ENCODE measurements at places on chromosomes 6 and 20.
A peak's percentile ranks its signal among the peaks of the same experiment; 100 is the strongest.

DNA sequence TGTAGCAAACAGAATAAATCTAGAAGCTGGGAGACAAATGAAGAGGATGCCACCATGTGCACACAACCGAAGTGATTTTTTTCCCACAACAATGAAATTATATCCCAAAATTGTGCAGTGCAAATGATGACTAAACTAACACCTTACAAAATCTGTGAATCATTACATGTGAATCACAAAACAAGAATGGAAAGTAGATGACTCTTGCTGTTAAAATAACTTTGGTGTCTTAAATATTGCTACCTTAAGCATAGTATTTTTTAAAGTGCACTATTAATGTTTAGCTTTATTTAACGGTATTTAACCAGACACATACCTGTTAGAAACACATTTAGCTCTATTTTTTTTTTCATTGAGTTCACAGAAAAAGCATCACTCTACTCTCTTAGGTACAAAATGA, 190.8 kb downstream of the TBC1D32 start:
- no peak for DNase-seq

GRCh38 chr6:41199552-41200246, 1.2 kb downstream of the TREML2 start:
- DNase-seq, result no peak

GRCh38 chr6:137342607-137343190, 123.5 kb upstream of the IFNGR1 start:
- no peak for DNase-seq

GRCh38 chr20:47799116-47799715, 13.9 kb upstream of the SULF2 start:
- no peak for DNase-seq

DNA sequence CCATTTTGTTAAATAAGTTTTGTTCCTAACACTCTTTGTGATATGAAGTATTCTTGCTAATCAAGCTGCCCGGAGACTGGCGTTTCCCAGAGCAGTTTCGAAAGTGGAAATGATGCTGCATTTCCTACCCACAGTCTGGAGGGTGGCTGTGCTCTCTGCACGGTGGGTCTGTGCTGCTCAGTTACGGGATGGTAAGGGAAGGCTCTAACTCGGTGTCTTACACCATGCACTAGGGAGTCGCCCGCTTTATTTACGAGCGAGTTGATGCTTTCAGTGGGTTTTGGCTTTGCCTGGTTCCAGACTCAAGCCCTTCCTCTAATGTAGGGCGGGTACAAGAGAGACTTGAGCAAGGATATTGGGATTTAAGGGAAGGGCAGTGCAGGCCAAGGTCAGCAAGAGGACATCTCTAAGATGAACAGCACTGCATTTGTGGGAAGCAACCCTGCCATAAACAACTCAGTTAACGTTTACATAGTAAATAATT, 180.1 kb upstream of the AKAP12 start:
- DNase-seq, result no peak

GRCh38 chr6:14217728-14218518, 100.4 kb downstream of the CD83 start:
- no peak for DNase-seq

- DNase-seq, result no peak
Observed at GRCh38 chr6:9499709-9500108, 915.2 kb downstream of the TFAP2A start.

DNA sequence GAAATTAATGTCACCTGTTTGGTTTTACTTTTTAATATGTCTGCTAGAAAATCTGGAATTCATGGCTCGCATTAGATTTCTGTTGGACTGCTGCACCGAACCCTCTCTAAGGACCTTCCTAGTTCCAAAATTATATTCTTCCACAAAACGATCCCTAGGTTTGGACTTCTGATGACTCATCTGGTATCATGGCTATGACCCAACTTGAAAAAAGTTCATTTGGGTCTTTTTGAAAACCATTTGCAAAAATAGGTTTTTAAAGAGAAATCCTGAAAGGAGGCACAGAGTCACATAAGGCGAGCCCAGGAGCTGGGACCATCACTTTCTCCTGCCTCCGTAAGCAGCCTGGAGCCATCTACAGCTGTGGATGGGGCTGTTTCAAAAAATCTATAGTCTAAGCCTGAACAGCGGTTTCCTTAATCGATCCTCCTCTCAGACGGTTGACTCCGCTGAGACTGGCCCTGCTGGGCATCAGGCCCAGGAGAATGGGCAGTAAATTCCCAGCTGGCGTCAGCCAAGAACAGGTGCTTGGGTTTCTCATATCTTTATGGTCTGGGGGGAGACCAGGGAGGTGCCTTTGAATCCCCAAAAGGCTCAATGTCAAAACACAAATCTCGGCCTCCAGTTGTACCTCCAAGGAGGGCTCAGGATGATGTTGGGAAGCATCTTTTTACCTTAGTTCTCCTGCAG, 44.6 kb downstream of the SLC24A3 start:
- DNase-seq, result no peak

DNA sequence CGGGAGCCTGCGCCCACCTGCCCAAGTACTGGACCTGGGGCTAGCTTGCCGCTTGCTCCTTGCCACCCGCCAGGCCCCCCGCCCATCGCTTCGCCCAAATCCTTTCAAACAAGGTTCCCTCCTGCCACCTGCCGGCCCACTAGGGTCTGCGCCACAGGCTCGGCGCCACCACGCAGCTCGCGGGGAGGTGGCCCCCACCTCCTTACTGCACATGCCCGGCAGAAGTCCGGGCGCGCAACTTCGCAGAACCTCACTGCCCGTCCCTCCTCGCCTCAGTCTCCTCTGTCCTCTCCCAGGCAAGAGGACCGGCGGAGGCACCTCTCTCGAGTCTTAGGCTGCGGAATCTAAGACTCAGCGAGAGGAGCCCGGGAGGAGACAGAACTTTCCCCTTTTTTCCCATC, 11.2 kb downstream of the GNAS-AS1 start:
- DNase-seq, result peak; percentile 3

DNA sequence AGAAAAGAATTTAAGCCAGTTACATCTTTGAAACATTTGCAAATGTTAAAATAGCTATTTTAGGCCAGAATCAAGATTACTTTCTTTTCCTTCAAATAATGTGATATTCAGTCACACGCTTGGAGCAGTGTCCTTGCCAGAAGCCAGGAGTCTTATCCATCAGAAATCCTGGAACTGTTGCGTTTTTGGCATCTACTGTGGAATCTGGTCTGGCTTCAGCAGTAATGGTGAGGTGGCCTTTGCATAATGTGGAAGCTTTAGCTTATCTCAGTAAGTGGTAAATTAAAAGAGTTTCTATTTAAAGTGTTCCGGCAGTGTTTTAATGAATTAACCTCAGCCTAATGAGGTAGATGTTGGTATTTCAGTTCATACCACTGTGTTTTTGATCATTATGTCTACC, 97.6 kb downstream of the FIG4 start:
- DNase-seq, result no peak
